NCI-H2107 (cell line): ENCODE measurements at places on chromosomes 13 and 19.

- no peak for DNase-seq
Measured at GRCh38 chr13:113812178-113813040, 51.5 kb downstream of the GAS6 start.

GRCh38 chr19:32480321-32480720, 74.8 kb downstream of the DPY19L3 start:
- DNase-seq: no peak

DNA sequence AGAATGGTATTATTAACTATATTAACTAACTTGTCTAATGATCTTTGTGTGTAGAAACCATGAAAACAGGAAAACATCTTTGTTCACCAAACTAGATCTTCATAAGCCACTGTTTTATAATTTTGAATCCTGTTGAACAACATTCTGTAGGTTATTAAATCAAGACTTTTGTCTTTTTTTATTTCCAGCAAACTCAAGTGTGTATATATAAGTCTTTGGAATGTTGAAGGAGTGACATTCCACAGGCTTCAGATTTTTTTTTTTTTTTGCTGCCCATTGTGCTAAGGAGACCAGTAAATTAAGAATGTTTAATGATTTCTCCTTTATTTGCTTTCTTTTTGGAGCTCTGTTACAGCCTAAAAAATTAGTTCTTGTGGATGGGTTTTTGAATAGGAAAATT, 89.6 kb downstream of the LMO7 start:
- no peak for DNase-seq

- no peak for DNase-seq
Measured at GRCh38 chr13:31012655-31013024, 80.2 kb downstream of the TEX26 start.

- no peak for DNase-seq
Measured at GRCh38 chr19:45442778-45443461, 19.2 kb upstream of the ERCC1 start.

- DNase-seq: peak; percentile 4
Measured at GRCh38 chr13:29849731-29850212, 645 bp downstream of the UBL3 start.

GRCh38 chr13:98293103-98293502, 116.0 kb upstream of the RNF113B start:
- DNase-seq: no peak

DNA sequence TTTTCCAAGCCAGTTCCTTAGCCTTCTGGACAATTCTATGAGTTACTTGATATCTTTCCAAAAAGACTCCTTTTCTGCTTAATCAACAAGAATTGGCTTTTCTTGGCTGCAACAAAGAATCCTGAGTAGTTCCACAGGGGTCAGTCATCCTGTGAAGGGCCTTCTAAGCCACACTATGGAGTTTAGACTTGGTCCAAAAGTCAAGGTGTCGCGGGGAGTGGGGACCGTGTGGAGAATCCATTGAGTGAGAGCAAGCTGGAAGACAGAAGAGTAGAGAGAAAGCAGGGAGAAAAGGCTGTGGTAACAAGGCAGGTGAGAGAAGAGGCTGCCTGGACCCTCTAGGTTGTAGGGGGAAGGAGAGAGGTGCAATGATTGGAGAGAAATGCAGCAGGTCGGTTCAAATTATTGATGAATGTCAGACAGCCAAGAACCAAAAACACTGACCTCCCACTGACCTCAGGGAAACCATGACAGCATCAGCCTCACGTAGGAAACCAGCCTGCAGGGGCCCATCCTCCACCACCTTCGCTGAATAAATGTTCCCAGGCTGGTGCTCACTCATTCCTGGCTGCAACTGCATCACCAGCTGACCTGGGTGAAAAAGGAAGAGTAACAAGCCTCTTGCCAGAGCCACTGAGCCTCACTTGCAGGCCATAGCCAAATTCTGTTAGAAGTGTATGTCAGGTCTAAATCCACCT, 7.1 kb upstream of the IFT88 start:
- no peak for DNase-seq

GRCh38 chr19:54518844-54519243, 16.2 kb downstream of the LAIR2 start:
- no peak for DNase-seq

DNA sequence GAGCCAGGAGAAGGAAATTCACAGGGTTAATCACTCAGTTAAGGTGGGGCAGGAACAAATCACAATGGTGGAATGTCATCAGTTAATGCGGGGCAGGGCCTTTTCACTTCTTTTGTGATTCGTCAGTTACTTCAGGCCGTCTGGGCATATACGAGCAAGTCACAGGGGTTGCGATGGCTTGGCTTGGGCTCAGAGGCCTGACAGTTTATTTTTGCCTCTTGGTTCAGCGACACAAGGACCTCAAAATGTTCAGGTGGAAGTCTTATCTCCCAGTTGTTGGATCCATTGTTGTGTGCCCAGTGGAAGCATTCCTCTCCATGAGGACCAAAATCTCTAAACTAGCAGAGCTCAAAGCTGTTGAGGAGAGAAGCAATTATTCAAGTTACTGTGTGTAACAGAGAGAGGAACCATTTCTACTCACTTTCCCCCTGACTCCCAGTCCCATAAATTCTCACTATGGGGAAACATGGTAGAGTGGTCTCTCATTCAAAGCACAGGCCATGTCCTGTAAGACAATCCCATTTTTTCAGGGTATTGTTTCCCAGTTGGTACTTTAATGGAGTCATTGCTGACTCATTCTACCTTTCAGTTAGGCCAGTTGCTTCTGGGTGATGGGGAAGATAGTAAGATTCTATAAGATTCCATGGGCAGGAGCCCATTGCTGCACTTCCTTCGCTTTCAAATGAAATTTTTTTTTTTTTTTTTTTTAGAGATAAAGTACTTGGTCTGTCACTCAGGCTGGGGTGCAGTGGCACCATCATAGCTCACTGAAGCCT, 8.8 kb upstream of the COX7A1 start:
- no peak for DNase-seq

DNA sequence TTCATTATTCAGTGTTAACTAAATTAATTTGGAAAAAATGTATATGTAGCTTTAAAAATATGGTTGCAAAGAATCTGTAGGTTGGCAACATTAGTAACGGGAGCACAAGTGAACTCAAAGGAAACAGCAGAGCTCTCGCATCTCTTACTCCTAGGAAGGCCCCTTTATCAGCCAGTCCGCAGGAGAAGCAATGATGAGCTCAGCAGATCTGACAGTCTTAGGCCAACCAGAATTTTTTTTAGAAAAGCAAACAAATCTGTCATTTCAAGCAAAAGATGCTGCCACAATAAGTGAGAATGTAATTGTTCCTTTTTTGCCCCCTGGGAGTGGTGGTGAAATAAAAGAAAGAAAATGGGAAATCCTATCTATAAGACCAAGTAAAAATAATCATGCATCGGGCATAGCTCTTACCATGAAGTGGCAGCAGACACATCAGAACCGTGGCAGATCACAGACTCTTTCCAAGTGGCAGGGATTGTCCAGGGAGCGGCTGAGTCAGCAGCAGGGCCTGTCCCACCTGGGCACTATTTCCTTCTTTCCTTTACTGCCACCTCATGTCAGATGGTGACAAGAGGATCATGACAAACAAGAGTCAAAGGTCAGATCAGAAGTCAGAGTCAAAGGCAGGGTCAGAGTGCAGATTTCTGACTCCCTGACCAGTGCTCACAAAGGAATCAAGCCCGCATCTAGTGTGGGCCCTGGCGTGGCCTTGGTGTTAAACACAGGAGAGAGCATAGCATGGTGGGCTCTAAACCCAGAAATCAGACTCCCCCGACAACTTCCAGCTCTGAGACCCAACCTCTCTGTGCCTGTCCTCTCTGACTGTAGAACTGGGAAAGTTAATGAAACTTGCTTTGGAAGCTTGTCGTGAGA, 84.0 kb upstream of the MTIF3 start:
- DNase-seq: no peak

GRCh38 chr13:87078947-87079795, 592.0 kb upstream of the SLITRK5 start:
- DNase-seq: no peak

GRCh38 chr19:33291623-33292534, 10.5 kb downstream of the CEBPA start:
- no peak for DNase-seq

DNA sequence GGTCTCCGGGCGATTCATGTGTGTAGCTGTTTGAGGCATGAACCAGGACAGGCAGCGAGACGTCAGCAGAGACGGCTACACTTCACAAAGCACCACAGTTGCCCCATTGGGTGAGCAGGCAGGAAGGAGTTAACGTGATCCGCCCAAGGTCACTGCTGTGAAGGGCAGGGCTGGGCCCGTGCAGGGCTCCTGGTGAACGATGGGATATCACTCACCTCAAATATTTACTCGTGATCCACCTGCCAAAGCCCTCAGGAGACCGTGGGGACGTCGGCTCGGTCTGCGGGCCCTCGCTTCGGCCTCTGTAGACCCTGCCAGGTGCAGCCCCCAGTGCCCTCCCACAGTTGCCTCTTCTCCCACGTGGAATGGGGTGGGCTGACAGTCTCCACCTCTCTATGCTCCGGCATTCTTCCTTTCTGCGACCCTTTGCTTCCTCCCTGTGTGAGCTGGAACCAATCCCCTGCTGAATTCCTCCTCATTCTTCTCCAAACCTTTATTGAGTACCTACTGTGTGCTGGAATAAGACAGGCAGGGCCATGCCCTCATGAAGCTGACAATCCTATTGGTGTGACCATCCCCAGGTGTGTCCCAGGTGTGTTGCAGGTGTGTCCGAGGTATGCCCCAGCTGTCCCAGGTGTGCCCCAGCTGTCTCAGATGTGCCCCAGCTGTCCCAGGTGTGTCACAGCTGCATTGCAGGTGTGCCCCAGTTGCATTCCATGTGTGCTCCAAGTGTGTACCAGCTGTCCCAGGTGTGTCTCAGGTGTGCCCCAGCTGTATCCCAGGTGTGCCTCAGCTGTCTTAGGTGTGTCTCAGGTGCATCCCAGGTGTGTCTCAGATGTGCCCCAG, 2.0 kb upstream of the GRK1 start:
- no peak for DNase-seq

DNA sequence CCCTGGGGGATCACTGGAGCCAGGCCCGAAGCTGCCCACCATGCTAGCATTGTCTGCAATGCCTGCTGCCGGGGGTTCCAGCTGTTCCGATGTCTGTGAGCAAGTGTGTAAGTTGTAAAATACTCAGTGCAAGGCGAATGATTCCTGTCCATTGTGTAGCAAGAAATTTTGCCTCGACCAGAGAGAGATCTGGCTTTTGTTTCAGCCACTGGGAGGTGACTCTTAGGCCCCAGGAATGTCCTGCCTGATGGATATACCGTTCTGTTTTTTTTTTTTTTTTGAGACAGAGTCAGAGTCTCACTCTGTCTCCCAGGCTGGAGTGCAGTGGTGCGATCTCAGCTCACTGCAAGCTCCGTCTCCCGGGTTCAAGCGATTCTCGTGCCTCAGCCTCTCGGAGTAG, 7.3 kb upstream of the GADD45B start:
- DNase-seq: no peak

DNA sequence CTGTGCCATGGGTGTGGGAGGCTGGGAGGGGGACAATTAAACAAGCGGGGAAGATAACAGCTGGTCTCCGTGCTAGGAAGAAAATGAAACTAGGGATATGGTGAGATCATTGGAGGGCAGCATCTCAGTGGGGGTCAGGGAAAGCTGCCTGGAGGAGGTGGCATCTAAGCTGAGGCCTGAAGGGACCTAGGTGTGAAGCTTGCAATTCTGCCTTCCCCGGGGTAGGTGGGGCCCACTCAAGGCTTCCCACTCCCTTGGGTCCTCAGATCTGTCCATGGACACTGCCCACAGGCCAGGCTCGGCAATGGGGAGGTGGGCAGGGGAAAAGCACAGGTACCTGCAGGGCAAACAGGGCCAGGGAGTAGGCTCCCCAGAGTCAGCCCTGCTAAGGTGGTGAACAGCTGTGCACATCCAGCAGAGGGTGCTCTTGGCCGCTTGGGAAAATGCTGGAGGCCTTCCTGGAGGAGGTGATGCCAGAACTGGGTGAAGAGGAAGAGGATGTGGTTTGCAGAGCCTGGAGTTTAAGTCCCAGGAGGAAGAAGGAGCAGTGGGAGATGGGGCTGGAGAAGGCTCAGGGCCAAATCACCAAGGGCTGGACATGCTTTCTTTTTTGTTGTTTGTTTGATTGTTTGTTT, 25.7 kb upstream of the CCNE1 start:
- DNase-seq: no peak

DNA sequence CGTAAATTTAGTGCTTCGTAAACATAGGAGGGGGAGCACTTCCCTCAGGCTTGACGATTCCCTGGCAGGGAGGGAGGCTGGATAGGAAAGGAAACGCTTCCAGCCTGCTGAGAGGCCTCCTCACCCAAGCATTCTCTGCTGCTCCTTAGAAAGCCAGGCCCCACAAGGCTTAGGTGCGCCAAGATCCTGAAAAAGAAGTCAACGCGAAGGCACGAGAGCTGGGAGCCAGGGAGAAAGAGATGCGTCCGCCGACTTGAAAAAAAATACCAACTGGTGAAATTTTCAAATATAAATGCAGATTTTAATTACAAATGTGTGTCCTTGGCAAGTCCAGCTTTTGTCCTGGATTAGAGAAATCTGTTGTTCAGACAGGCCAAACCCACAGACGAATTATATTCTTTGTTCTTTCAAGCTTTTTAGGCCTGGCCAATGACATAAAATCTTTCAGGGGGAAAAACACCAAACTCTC, 64.0 kb downstream of the ALOX5AP start:
- DNase-seq: no peak

DNA sequence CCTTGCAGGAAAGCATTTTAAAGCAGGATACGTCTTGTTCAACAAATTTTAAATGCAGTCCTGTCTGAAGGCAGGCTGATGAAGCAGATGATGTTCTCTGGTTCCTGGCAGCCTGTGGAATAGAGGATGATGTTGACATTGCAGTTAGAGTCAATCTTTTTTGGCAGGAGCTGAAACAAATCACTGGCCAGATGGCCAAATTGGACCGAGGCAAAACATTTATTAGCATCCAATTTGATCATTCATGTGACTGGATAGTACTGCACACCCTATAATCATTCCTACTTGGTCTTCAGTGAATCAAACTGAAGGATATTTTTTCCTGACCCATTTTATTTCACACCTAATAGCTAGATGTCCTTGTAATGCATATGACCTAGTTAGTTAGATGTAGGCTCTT, 172.2 kb upstream of the SLC10A2 start:
- no peak for DNase-seq

DNA sequence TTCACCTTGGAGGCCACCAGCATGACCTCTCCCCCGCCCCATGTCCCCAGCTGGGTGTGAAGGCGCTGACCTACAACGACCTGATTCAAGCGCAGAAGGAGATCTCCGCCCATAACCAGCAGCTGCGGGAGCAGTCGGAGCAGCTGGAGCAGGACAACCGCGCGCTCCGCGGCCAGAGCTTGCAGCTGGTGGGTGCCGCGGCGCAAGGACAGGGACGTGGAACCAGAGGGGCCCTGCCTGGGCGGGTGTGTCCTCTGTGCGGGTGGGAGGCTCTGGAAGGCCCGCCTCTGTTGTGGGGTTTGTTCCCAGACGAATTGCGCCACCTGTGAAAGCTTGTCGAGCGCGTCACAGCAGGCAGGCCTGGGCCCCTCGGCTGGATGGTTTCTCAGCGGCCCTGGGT, 22.3 kb downstream of the PLEKHJ1 start:
- DNase-seq: no peak

GRCh38 chr19:52670046-52670445, 31.9 kb upstream of the ZNF83 start:
- no peak for DNase-seq
